HFF-Myc (cell line): ENCODE measurements at places on chromosomes 5 and 9.

DNA sequence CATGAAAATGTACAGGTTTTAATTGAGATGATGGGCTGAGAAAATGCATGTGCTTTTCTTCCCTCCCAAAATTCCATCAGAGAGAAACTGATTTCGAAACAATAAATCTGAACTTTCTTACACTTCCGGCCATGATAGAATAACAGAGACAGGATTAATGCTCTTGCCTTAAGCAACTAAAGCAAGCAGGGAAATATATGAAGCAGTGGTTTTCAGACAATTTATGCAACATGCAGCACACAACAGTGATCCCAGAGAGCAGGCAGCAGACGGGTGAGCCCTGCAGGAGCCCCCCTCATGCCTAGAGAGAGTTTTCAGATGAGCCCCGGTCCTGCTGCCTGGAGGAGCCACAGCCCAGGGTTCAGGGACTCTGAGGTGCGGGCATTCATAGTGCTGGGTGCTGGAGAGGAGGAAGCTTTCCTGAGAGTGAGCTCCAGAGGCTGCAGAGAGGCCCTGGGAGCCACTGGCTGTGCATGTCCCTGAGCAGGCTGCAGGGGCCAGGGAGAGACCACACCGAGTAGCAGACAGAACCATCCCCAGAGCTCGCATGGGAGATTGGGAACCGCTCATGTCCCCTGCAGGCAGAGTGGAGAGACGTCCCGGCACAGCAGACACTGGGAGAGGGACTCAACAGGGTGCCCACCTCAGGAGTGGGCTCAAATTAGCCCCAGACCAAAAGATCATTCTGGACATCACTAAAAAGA, 143.5 kb downstream of the OLFM1 start:
- no peak for DNase-seq

DNA sequence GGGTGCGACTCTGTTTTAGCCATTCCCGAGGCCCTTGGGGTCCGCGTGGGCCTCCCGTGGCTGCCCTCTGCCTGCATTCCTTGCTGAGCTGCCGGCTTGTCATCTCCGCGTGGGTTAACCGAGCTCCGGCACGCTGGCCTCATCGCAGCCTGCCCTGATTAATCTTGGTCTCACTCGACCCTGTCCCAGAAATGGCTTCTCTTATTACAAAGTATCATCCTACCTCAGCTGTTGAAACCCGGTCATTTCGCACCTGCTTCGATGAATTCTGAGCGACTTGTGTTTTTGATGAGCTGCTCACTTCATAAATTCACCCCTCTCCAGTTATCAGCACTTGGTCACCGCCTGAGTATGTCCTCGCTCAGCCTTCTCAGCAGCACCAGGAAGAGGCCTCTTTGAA, 123.5 kb upstream of the EGFLAM start:
- no peak for DNase-seq

- DNase-seq = no peak
These were observed 45.9 kb downstream of the KCNN2 start for GRCh38 chr5:114407783-114408182.

- no peak for DNase-seq
These were observed 39.3 kb downstream of the PTCH1 start for GRCh38 chr9:95477441-95477840.

GRCh38 chr5:21152611-21153010, 1164.6 kb upstream of the CDH18 start:
- no peak for DNase-seq

GRCh38 chr9:74499111-74499601, 2.0 kb downstream of the RORB start:
- DNase-seq = no peak

DNA sequence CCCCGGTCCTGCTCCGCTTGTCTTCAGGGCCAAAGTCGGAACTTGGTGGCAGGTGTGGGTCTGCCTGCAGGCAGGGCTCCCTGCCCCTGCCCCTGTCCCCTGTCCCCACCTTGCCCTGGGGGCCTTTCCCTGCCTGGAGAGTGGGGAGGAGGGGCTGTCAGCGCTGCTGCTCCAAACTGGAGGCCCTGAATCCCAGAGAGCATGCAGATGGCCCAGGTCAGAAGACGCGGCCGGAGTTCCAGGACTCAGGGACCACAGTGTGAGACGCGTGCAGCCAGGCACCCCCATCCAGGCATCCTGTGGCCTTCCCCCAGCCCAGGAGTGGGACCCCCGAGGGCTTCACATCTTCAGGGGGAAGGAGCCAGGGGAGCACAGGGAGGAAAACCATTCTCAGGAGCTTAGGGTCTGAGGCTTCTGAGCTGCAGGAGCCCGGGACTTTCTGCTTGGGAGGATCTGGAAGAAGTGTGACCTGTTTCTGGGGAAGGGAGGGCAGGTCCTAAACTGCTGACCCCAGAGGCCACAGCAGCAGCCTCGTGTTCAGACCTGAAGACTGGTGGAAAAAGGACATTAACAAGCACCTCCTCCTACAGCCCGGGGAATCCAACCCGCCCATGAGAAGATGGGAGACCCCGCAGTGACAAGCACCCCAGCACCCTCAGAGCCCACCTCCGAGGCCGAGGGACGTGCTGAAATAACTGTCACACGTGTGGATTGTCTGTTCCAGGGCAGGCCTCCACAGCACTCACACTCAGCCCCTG, 38.0 kb downstream of the RASGEF1C start:
- DNase-seq = no peak

DNA sequence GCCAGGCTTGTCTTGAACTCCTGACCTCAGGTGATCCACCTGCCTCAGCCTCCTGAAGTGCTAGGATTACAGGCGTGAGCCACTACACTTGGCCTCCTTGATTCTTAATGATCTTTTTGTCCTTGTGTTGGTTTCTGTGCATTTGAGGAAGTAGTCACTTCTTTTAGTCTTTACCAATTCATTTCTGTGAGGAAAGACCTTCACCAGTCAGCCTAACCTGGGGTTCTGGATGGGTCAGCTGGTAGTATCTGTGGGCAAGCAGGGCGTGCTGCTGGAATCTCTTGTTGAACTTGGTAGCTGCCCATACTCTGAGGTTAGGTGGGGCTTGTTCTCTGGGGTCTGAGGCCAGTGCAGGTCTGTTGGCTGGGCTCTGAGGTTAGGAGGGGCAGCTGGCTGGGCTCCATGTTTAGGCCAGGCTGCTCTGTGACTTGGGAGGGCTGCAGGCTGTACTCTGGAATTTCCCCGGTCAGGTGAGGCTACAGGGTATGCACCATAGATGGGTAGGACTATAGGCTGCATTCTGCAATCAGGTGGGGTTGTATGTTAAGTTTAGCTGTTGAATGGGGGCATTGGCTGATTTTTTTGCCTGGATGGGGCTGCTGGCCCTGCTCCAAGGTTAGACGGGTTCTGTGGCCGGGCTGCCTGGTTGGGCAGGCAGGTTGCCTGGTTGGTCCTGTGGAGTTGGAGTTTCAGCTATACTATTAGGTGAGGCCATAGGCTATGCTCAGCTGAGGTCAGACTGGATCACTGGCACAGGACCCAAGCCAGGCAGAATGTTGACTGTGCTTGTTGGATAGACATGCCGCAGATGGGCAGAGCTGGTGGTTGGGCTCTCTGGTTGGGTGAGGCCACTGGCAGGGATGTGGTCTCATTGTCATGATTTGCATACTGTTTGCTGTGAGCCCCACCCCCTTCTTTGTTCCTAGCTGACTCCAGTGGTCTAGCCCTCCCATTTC, 19.2 kb downstream of the UBAP1 start:
- no peak for DNase-seq

DNA sequence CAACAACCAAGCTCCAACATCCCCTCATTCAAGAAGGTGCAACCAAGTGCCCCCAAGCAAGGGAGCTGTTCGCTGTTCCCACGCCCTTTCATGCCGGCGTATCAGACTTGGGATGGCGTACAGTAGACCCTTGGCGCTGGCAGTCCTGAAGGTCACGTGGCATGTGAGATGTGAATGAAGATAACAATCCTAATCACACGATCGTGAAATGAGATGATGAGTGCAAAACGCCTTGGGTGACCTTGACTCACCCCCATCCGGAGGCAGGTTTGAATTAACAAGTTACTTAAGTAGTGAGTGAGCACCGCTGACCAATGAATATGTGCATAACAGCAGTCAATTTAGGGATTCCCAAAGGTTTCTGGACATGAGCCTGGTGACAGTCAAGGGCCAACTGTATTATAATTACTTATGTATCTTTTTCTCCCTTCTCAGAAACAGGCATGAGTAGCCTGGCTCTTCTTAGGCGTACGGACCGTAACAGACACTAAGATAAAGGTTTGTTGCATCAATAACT, 150.2 kb downstream of the TTLL11 start:
- DNase-seq = no peak

DNA sequence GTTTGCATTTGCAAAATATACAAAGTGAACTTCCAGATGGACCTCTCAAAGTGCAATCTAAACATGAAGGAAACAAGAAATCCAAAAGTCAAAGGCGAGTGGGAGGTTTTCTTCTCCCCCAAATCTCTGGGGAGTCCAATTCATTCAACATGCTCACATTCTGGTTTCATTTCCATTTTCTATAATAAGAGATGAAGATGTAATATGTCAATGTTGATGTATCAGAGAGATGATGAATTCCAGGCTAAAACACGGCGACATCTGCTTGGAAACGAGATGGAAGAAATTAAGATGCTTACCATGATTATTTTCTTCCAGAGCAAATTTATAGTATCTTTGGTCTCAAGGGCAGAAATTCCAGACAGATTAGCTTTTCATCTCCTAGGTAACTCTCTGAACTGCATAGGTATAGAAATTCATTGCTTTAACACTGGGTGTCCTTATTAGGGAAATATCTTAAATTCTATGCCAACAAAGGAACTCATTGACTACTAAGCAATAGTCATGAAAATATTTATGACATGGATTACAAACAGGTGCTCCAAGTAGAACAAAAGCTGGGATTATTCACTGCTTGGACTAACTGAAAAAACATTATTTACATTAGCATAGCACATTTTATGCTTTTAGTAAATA, 287.9 kb downstream of the SEC61B start:
- no peak for DNase-seq

GRCh38 chr5:127227881-127228280, 62.7 kb upstream of the MEGF10 start:
- DNase-seq = no peak
